NCI-H1092 treated with DMSO at 0.1 percent for 48 hours (cell line): ENCODE measurements at places on chromosomes 12 and 14.

DNA sequence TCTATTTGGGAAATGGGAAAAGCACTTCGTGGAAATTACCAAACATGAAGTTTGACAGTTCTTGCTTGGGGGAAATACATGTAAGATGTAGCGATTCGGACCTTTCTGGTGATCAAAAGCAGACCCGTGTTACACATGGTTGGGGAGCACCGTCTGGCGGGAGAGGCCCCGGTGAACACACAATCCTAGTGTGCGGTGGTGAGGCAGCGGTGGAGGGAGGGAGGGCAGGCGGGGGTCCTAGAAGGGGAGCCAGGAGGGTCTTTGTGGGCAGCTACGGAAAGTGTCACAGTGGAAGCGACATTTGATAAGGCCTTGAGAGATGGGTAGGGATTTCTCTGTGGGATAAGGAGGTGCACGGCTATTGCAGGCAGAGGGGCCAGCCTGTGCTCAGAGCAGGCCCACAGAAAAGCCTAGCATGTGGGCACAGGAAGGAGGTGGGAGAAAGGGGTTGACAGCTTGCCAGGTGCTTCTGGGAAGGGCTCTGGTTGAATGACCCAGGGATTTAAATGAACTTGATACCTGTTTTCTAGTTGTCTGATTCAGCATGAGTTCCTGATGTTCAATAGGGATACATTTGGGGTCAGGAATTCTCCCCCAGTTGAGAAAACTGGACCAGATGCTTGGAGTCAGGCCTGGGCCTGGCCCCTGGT lies 7.2 kb downstream of the MVK start:
- no peak for DNase-seq

DNA sequence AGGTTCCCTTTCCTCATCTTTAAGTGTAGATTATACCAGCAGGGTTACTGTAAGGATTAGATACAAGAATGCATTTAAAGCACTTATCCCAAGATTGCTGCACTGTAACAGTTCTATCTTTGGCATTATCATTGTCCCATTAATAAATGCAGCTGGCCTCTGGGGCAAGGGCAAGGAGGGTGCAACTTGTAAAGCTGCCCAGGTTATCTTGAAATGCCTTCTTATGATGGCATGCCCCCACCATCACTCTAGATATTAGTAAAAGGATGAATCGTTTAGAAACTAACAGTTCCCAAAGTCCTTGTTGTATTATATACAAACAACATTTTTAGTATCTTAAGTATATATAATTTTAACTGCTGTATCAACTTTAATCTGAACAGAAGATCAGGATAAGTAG lies 6.8 kb downstream of the LTA4H start:
- no peak for DNase-seq

DNA sequence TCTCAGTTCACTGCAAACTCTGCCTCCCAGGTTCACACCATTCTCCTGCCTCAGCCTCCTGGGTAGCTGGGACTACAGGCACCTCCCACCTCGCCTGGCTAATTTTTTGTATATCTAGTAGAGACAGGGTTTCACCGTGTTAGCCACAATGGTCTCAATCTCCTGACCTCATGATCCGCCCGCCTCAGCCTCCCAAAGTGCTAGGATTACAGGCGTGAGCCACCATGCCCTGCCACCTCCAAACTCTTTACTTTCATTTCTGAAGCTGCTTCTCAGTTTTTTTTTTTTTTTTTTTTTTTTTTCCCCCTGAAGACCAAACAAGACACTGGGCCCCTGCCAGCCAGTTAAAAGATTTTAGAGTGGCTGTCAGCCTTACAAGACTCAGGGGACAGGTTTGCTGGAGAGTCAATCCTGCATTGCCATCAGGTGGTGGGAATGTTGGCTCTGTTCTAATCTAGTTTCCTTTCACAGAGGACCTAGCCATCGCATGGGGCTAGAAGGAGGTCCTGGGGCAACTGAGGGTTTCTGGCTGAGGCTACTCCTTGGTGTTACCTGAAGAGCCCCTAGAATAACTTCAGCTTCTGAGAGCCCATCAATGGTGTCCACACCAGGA lies 37.4 kb upstream of the HIGD1C start:
- no peak for DNase-seq

- DNase-seq, result no peak
Observed at GRCh38 chr14:36582874-36583241, 444 bp upstream of the NKX2-8 start.

GRCh38 chr12:55843431-55843830 lies 695 bp upstream of the MMP19 start:
- no peak for DNase-seq

- no peak for DNase-seq
Observed at GRCh38 chr14:100428727-100429126, 105.6 kb downstream of the SLC25A47 start.

- DNase-seq, result no peak
Observed at GRCh38 chr14:105167303-105168092, 1.1 kb downstream of the JAG2 start.

GRCh38 chr12:64797156-64797555 lies 27.3 kb upstream of the TBC1D30 start:
- no peak for DNase-seq

GRCh38 chr12:124543052-124543589 lies 24.3 kb downstream of the NCOR2 start:
- DNase-seq, result no peak

DNA sequence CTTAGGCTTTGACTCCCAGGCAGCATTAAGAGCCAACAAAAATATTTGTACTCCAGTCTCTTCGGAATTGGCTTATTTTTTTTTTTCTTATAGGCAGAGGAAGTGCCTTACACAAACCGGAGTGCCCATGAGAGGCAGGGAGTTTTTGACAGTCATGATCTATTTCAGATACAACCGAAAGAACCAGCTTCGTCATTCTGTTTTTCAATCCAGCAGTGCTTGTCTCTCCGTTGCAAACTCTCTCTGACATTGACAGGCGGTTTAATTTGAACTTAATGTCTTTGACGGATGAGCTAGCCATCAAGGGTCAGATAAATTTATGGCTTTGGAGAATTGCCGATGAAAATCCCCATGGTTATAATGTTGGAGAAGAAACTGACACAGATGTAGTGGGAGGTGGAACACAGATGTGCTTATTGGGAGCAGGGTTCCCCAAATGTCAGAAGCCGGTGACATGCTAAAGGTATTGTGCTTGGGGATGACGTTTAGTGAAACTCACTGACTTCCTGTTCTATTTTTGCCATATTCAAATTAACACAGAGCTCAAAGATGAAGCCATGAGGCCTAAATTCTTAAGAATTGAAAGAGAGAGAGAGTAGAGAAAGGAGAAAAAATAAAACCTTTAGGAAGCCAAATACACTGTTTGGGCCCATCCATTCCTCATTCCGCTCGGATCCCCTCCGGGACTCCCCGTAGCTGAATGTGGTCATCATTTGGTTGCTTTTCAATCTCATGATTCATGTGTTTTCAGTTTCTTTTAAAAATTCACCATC lies 59.7 kb downstream of the PLXNC1 start:
- DNase-seq, result no peak

DNA sequence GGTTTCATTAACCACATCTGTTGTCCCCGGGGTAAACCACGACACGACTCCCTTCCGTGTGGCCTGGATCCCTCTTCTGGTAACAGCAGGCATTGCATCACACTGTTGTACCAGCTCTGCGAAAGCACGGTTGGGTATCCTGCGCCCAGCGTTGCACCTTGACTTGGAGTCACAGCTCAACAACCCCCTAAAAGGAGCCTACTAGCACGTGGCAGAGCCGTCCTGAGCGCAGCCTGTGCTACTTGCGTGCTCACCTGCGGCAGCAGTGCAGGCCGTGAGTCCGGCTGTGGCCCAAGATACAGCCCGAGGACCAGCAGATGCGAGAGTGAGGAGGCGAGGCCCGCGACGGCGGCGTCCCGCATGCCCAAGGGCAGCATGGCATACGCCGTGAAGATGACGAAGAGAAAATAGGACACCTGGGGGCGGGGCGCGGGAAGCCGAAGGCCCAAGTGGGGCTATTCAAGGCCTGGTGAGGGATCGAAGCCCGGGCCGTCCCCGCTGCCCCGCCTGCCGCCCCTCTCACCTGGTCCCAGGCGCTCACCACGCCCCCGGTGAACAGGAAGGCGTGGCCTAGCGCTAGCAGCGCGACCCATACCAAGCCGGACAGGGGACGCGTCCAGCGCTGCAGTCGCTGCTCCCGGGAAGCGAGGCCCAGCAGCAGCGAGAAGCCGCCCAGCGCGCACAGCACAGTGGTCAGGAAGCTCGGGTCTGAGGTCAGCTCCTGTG lies 2.4 kb downstream of the ADCY4 start:
- peak; percentile 49 for DNase-seq

DNA sequence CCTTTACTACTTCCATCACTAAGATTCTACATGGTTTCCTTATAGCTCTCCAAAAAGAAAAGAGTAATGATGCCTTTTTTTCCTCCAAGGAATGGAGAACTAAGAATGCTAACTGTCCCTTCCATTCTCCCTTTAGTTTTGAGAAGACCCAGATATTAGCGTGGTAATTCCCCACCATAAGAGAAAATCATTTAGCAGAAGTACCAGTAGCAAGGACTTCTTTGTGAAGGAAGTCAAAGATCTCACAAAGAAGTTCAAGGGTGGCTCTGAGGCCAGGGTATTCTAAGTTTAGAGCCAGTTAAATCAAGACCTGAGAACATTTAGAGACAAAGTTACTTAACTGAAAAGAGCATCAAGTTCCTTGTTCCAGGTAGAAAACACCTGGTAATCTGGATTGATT lies 7.3 kb downstream of the USP15 start:
- no peak for DNase-seq

DNA sequence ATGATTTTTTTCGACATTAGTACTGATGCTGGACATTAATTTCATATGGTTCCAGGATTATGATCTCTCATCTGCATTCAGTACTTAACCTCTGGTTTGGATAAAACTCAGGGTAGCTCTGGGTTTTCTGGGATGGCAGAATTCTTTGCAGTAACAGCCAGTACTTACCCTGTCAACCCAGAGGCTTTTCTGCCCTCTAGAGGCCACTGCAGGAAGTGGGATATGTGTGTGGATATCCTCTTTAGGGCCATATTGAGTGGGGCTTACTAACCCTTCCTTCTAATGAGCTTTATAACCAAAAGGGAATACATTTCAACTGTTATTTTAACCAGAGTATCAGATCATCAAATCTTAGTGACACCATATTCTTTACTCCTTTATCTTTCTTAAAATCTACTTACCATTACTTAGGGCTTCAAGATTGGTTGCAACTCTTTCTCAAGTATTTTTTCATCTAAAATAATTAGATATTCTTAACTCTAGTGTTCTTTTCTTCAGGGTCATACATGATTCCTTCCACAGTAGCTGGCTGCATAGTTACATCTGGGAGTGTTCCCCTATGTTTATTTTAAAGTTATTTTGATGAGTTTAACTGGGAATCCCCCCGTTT lies 488.0 kb upstream of the STXBP6 start:
- peak; percentile 52 for DNase-seq

DNA sequence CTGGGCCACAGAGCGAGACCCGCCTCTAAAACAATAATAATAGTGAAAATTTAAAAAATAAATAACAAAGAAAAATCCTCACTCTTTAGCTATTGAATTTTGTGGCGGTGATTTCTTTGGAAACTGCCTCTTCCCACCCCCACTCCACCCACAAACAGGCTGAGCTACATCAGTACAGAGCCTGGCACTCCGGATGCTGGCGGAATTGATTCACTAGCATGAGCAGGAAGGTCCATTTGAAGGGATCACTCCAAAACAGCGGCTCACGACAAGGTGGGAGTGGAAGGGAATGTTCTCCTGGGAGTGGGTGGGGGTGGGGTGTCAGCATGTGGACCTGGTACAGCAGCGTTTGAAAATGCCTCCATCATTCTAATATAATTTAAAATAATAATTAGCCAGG lies 26.1 kb downstream of the CCDC177 start:
- DNase-seq, result no peak

- DNase-seq, result no peak
Observed at GRCh38 chr12:39672976-39673375, 53.4 kb upstream of the ABCD2 start.

- no peak for DNase-seq
Observed at GRCh38 chr12:1170411-1170810, 179.4 kb downstream of the ERC1 start.

DNA sequence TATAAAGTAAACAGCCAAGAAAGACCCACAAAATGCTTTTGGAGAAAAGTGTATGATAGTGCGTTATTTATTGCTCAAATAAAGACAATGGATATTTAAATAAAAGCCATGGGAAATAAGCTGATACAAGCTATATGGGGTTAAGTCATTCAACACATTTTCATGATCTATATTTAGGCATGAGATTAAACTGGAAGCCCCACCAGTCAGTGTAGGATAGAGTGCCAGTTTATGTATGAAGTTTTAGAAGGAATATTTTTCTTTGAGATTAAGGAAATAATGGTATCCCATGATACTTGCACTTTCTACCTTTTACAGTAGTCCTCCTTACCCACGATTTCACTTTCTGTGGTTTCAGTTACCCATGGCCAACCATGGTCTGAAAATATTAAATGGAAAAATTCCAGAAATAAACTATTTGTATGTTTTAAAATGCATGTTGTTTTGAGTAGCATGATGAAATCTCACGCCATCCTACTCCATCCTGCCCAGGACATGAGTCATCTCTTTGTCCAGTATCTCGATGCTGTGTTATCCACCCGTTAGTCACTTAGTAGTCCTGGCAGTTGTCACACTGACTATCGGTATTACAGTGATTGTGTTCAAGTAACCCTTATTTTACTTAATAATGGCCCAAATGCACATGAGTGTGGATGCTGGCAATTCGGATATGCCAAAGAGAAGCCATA lies 22.3 kb downstream of the SYT1 start:
- no peak for DNase-seq

GRCh38 chr12:20063116-20063515 lies 305.2 kb upstream of the PDE3A start:
- no peak for DNase-seq

DNA sequence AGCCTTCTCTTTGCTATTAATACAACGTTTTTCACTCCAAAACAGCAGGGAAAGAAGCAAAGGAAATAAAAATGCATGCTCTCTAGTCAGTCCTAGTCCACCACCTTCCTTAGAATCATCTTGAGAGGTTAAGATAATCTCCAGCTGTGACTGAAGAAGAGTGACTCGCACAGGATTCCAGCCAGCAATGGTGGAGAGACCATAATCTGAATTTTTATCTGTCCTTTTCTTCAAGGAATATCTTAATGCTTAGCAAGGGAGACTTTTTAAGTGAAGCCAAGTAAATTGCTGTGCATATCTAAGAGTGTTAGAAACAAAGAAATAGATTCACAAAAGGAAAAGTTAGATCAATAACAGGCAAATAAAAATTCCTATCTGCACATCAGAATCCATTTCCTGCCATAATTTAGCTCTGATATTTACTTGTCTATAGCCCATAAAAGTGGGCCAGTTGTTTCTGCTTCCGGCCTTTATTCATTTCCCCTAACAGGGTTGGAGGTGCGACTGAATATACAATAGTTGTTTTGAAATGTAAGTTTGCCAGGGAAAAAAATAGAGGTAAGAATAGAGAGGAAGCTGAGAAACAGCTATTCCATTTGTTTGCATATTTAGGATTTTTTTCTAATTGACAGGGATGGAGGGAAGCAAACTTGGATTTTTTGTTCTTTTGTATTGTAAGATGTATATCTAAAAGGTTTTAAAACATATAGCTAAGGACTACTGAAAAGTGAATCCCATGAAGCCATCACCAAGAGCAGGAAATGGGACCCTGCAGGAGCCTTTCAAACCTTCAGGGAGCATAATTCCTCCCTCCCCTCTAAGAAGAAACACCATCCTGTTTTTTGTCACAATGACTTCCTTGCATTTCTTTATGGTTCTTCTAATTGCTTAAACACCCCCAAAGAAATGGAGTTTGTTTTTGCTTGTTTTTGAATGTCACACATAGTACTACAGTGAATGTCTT lies 154.0 kb downstream of the ITPR2 start:
- no peak for DNase-seq

GRCh38 chr12:45322810-45323209 lies 106.9 kb downstream of the ANO6 start:
- DNase-seq, result no peak
